ENCODE measurements at places on chromosomes 3 and 15. TPM values are rescaled to one million over a fixed set of nuclear protein-coding genes. Genes with fewer than 3 reads are reported as not detected.
A peak's percentile ranks its signal among the peaks of the same experiment; 100 is the strongest.

REC114 gene
- total RNA-seq: not detected

SLC24A5 gene
- total RNA-seq: not detected

DNA sequence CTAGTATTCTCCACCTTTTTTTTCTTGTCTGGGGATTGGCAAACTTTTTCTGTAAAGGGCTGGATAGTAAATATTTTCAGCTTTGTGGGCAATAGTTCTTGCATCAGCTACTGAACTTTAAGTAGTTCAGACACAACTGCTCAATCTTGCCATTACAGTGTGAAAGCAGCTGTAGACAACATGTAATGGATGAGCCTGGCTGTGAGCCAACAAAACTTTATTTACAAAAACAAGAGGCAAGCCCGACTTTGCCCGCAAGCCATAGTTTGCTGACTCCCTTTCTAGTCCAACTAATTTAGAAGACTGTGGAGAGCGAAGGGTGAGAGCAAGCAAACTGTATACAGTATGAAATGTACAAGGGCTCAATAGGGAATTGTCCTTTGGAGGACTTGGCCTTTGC lies 6.2 kb downstream of the FRMD4B start:
- no peak for DNase-seq
- H3K27me3 ChIP-seq: no peaks in the 10 kb centered on the region
- no peaks in the 10 kb centered on the region for H3K4me1 ChIP-seq
- H3K36me3 ChIP-seq: no peaks in the 10 kb centered on the region
- no peak overlapping the region for H3K4me3 ChIP-seq

GRCh38 chr15:40081691-40082194 lies 26.9 kb downstream of the BMF start:
- no peaks in the 10 kb centered on the region for H3K27me3 ChIP-seq
- H3K4me1 ChIP-seq: peaks cover 27% of the 10 kb centered on the region
- peak; percentile 69 for DNase-seq

- no peak for DNase-seq
- no peaks in the 10 kb centered on the region for H3K4me1 ChIP-seq
- H3K36me3 ChIP-seq: no peaks in the 10 kb centered on the region
- H3K27me3 ChIP-seq: no peaks in the 10 kb centered on the region
- H3K4me3 ChIP-seq: no peak overlapping the region
- no peak overlapping the region for H3K27ac ChIP-seq
These were observed 358.1 kb upstream of the TRIM42 start for GRCh38 chr3:140319739-140320138.

DNA sequence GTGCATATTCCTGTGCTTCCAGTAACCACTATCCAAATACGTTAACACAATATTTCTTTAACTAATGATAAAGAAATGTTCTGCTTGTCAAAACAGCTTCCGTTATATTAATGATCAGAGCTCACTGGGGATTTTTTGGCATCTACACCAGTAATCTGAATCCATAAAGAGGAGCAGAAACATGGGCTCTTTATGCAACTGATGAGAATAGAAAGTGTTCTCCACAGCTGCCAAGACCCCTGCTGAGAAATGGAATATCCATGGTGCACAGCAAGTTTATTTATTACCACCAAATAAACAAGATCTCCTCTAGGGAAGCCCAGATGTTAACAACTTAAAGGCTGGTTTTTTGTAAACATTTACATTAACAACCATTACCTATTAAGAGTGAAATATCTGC lies 54.5 kb downstream of the ALDH1A2 start:
- no peaks in the 10 kb centered on the region for H3K27me3 ChIP-seq
- no peak overlapping the region for H3K4me3 ChIP-seq
- no peak overlapping the region for H3K27ac ChIP-seq
- H3K36me3 ChIP-seq: no peaks in the 10 kb centered on the region

- H3K4me1 ChIP-seq: no peaks in the 10 kb centered on the region
- H3K36me3 ChIP-seq: no peaks in the 10 kb centered on the region
- no peak for DNase-seq
- no peaks in the 10 kb centered on the region for H3K27me3 ChIP-seq
These were observed 317.8 kb upstream of the AGTR1 start for GRCh38 chr3:148379763-148380382.

- H3K27me3 ChIP-seq: no peaks in the 10 kb centered on the region
- H3K4me1 ChIP-seq: no peaks in the 10 kb centered on the region
- H3K4me3 ChIP-seq: no peak overlapping the region
- no peak for DNase-seq
- no peak overlapping the region for H3K27ac ChIP-seq
These were observed 74.7 kb upstream of the ZNF385D start for GRCh38 chr3:21825684-21826083.

GRCh38 chr3:46293991-46294833 lies 52.0 kb downstream of the CCR3 start:
- no peak for DNase-seq
- no peak overlapping the region for H3K4me3 ChIP-seq
- no peak overlapping the region for H3K27ac ChIP-seq
- no peaks in the 10 kb centered on the region for H3K4me1 ChIP-seq
- no peaks in the 10 kb centered on the region for H3K36me3 ChIP-seq

Measured in gastrocnemius medialis (tissue), 4 donors.